ENCODE measurements at places on chromosomes 11 and 22.
A peak's percentile ranks its signal among the peaks of the same experiment; 100 is the strongest.

GRCh38 chr22:44680481-44680894 is 21.5 kb upstream of the PRR5 start:
- DNase-seq = no peak

- DNase-seq = no peak
Observed at GRCh38 chr22:47613606-47614350, 851.3 kb downstream of the TBC1D22A start.

DNA sequence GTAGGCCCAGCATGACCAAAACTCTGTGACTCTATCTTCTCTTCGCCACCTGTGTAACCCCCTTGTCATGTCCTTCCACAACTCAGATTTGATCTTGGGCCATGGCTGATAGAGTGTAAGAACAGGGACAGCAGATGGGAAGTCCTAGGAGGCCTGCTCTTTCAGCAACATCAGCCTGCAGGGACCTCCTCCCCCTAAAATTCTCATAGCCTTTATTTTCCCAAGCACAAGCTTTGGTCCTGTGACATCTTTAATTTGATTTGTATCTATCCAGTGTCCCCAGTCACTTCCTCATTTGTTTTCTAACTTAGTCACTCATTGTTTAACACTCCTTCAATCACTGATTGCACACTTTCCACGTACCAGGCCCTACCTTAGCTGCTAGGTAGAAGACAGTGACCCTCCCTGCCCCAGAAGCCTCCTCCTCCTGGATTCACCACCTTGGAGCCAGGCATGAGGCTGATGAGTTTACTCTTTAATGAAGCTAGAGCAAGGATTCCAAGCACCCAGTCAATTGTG is 5.3 kb downstream of the UBQLN3 start:
- DNase-seq = no peak

- DNase-seq = peak; percentile 53
Observed at GRCh38 chr11:124732230-124732629, 7.5 kb upstream of the NRGN start.

- no peak for DNase-seq
Observed at GRCh38 chr11:6565988-6566703, 37.3 kb downstream of the RRP8 start.

GRCh38 chr22:47400701-47401591 is 638.5 kb downstream of the TBC1D22A start:
- no peak for DNase-seq

GRCh38 chr11:106828976-106829375 is 189.3 kb downstream of the GUCY1A2 start:
- no peak for DNase-seq
